ENCODE measurements at places on chromosomes 11 and 22.

DNA sequence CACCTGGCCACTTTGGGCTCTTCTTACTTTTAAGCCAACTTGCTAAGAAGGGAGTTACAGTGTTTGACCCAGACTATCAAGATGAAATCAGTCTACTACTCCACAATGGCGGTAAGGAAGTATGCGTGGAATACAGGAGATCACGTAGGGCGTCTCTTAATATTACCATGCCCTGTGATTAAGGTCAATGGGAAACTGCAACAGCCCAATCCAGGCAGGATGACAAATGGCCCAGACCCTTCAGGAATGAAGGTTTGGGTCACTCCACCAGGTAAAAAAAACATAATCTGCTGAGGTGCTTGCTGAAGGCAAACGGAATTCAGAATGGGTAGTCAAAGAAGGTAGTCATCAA lies 1.0 kb upstream of the YPEL4 start:
- no peak for DNase-seq

DNA sequence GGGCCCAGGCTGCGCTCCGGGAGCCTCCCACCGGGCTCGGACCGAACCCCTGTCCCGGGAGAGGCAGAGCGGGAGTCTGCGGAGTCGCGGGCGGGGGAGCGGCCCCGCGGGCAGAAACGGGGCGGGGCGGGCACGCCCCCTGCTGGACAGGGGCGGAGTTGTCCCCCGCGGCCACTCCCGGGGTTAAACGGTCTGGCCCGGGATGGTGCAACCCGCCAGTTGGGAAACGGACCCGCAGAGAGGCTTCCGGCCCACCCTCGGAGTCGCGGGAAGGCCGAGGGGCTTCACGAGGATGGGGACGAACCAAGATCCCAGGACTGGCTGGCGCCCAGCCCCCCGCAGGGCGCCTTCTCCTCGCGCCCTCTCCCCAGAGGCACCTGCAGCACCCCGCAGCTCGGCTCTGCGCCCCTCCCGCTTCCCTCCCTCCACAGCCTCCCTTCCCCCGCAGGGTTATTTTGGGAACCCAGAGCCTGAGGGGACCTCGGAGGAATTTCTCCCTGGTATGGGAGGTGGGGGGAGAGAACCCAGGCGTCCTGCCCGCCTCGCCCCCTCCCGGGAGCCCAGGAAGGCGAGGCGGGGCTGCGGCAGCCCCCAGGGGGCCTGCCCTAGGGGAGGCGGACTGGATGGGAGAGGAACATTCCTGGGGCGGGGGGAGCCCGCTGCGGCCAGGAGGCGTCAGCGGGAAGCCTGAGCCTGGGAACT lies 902 bp downstream of the RASGRP2 start:
- DNase-seq, result peak; percentile 74

GRCh38 chr11:33515347-33515746 lies 185.3 kb downstream of the C11orf91 start:
- DNase-seq, result no peak

- DNase-seq, result no peak
Measured at GRCh38 chr11:92277871-92278270, 53.3 kb downstream of the FAT3 start.

GRCh38 chr11:75577207-75577606 lies 15.2 kb downstream of the SERPINH1 start:
- DNase-seq, result peak; percentile 78

DNA sequence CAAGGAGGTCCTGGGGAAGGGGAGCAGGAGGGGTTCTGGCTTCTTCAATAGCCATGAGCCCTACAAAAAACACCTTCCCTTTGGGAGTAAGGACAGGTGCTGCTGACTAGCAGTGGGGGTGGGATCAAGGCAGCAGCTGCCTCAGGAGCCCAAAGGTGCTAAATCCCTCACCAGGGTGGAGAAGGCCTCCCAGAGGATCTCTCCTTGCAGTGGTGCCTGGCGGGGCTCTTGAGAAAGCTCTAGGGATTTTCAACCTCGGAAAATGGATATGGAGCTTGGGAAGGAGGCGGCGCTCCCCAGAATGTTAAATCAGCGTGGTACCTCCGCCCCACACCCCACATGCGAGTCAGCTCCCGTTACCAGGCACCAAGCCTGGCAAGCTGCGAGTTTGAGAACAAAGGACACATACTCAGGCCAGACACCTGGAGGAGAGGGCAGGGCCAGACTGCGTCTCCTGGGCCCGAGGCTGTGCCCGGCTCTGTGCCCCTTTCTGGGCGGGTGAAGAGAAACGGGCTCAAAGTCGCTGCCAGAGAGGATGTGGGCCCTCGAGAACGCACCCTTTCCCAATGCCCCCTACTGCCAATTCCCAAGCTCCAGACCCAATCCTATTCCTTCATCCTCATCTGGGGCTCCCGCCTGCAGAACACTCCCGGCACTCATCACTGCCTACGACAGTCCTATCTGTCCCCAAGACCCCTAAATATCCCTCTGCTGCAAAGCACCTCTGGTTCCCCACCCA lies 139.0 kb downstream of the BRD1 start:
- DNase-seq, result no peak

DNA sequence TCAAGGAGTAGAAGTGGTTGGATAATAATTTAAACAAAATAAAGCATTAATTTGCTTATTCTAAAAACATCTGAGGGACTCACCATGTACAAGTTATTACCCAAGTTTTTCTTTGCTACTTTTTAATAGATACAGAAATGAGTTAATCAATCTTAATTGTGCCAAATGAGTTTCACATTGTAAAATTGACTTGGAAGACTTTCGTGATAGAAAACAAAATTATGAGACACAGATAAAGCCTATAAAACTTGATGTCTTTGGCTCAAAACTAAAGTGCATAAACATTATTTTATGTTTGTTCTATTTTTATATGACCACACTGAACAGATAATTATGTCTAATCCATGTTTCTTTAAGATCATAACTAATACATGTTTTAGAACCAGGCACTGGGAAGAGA lies 10.1 kb upstream of the CWF19L2 start:
- no peak for DNase-seq

DNA sequence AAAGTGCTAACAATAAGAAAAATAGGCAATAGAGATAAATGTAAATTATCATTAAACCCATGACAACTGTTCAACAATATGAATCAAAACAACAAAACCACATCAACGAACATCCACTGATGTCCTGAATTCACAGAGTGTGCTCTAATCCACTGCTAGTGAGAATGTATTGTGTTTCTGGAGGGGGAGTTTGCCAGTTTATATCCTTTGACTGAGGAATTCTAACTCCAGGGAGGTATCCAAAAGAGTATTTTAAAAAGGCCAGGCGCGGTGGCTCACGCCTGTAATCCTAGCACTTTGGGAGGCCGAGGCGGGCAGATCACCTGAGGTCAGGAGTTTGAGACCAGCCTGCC lies 1.7 kb upstream of the WEE1 start:
- no peak for DNase-seq

GRCh38 chr11:43393765-43394355 lies 35.1 kb downstream of the TTC17 start:
- peak; percentile 89 for DNase-seq

GRCh38 chr11:63687845-63688244 lies 6.5 kb downstream of the RTN3 start:
- DNase-seq, result no peak

GRCh38 chr11:122322329-122322728 lies 206.3 kb upstream of the BLID start:
- DNase-seq, result no peak

GRCh38 chr22:23067691-23068090 lies 2.6 kb upstream of the GNAZ start:
- peak; percentile 35 for DNase-seq

GRCh38 chr11:453564-453963 lies 3.5 kb downstream of the PTDSS2 start:
- DNase-seq, result no peak

- DNase-seq, result no peak
Measured at GRCh38 chr11:117870103-117870952, 6.1 kb downstream of the FXYD6 start.

DNA sequence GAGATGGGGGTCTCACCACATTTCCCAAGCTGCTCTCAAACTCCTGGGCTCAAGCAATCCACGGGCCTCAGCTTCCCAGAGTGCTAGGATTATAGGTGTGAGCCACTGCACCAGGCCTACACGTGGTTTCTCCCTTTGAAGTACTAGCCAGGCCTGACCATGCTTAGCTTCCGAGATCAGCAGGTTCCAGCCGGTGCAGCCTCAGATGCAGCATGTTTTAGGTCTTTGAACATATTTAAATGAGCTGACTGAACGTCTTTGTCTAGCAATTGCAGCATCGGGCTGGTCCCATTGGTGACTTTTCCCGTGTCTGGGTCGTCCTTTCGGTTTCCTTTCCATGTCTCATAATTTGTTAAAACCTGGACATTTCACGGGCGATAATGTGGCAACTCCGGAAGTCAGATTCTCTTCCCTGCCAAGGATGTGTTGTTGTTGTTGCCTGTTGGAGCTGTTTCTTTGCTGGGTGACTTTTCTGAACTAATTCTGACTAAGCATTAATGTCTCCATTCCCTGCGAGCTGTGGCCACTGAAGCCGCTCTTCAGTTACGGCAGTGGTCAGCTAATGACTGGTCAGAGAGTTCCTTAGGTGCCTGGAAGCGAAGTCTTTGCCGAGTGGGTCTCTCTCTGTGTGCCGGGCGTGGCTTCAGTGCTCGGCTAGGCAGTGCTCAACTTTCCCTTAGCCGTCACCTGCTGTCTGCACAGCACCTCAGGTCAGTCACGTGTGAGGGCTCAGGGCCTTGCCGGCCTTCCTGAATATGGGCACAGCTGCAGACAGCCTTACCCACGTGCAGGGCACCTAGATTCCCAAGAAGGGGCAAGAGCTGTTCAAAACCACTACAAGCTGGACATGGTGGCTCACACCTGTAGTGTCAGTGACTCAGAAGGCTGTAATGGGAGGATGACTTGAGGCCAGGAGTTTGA lies 3.8 kb upstream of the CYP2D6 start:
- no peak for DNase-seq

DNA sequence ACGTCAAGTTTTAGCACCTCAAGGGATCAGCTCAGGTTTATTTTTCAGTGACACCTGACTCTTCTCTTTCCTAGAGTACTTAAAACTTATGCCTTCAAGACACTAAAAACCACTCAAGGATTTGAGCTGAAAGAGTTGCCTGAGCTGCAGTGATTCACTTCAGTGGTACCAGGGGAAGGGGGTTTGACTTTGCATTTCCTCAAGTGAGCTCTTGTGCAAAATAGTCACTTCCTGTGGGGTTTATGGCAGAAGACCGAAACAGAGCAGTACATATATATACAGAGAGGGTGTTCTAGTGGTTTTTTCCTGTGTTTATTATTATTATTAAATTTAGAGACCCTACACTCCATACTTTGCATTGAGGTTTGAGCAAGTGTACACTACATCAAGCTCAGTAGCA lies 60.7 kb downstream of the DBX1 start:
- no peak for DNase-seq

DNA sequence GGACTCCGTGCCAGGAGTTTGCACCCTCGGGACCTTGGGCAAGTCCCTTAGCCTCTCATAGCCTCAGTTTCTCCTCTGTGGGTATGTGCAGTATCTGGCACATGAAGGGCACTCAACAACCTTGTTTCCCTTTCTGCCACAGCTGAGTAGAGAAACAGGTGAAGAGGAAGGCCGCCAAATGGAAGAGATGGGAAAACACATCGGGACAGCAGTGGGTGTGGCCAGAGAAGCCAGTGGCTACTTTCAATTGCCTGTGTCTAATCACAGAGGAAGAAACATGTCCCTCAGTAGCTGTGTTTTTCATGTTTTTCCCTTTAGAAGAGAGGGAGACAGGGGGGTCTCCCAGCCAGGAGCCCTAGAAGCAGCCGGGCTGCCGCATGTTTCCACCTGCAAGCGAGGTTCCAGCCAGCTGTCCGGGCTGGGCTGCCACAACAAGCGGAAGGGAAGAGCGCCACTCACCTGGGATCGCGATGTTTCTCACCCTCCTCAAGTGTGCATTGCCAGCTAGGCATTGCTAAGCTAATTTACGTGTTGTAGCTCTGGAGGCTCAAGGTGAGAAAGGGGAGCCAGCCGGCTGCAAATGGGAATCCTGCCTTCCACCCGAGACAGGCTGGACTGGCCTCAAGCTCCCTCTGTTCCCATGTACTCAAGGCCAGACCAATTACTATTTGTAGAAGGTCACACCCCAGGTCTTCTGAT lies 16.7 kb downstream of the ASPHD2 start:
- no peak for DNase-seq

- DNase-seq, result no peak
Measured at GRCh38 chr11:45578316-45578715, 87.1 kb downstream of the CHST1 start.

GRCh38 chr11:35822815-35823495 lies 120.9 kb upstream of the LDLRAD3 start:
- DNase-seq, result no peak

DNA sequence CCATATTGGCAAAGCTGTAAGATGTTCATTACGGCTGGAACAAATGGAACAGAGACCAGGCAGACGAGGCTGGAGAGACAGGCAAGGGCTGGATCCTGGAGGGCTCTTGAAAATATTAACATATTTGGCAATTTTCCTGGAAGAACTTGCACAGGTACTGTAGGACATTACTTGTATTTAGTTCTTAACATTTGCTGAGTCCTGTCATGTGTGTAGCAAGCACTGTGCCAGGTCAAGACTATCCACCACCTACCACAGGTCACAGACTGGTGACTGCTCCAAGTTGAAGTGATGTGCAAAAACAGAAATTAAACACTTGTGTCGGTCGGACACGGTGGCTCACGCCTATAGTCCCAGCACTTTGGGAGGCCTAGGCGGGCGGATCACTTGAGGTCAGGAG lies 58.7 kb upstream of the TNRC6B start:
- no peak for DNase-seq

DNA sequence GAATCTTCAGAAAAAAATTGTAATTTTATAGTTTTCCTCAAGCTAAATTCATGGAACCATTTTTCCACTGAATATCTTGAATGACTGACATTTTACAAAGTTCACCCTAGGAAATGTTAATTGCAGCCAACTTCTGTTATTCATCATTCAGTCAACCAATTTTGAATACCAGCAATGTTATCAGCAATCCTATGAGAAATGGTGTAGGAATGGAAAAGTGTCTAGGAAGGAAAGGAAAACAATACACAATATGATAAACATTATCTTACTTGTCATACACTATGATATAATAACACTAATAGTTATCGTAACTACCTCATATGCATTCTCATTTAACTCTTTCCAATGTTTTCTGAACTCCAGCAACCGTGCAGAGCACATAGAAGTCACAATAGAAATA lies 790.5 kb upstream of the LRRC4C start:
- DNase-seq, result no peak

DNA sequence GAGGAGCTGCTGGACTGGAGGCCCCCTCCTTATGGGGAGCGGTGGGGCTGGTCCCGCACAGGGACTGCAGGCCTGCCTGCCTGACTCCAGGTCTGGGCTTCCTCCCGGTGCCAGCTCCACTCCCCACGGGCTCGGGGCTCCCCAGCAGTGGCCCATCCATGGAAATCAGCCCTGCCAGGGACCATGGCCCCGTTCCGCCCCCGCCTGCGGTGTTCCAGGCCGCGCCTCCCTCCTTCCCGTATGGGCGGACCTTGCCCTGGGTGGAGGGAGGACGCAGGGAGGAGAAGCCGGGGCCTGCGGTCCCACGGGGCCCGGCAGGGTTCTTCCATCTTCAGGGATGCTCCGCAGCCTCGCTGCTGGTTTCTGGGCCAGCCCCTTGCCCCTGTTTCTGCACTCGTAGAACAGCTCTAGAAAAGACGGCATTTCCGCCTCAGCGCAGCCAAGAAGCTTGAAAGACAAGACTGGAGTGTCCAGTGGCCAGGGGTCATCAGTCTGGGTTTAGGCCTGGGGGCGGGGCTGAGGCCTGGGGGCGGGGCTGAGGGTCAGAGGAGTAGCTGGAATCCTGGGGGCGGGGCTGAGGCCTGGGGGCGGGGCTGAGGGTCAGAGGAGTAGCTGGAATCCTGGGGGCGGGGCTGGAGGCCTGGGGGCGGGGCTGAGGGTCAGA lies 1330.6 kb downstream of the BRD1 start:
- DNase-seq, result no peak
